Aortic smooth muscle cell (primary cell): ENCODE measurements at places on chromosomes 6 and 20. TPM values are rescaled to one million over a fixed set of nuclear protein-coding genes. Genes with fewer than 3 reads are reported as not detected.

TPBG gene
- total RNA-seq: 25.4 and 33.7 TPM in 2 replicates

TBP gene
- total RNA-seq: 7.6 and 8.2 TPM in 2 replicates

RSPH4A gene
- 0.13 and 0.19 TPM in 2 replicates for total RNA-seq

TCFL5 gene
- total RNA-seq: 16.9 and 18.1 TPM in 2 replicates

RUNX2 gene
- 0.44 and 0.79 TPM in 2 replicates for total RNA-seq

HLA-DQB2 gene
- total RNA-seq: not detected in 2 replicates
